Stimulated activated CD4-positive, alpha-beta T cell treated with anti-CD3 and anti-CD28 coated beads, Interleukin-1b, Interleukin-23, amount 100 ng/mL, for 48 hours (primary cell): ENCODE measurements at places on chromosomes 4 and X.

DNA sequence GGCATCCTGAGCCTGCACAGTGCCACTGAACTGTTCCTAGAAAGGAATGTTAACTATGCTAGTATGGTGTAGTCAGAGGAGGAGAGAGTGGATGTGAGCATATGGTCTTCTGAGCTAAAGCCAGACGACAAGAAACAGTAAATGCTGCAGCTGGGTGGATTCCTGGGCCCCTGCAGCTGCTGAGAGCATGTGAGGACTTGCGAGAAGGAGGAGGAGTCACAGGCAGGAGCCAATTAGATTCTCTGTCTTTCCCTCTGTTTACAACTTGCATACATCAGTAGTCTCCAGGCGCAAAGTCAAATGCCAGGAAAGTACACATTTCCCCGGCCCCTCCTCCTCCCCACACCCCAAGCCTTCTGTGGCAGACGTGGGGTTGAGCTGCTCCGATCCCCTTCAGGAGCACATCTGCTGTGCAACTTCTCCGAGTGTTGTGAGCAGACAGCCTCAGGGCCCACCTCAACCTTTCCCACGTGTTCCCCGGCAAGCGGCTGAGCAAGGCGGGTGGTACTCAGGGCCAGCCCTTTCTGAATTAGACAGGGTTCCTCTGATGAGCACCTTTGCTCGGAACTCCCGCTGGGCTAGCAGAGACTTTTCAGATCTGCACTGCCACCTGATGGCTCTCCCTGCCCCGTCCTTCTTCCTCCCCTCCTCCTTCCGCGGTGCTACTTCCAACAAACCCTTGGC, 108.7 kb upstream of the ATP6AP2 start:
- peak; percentile 6 for DNase-seq

DNA sequence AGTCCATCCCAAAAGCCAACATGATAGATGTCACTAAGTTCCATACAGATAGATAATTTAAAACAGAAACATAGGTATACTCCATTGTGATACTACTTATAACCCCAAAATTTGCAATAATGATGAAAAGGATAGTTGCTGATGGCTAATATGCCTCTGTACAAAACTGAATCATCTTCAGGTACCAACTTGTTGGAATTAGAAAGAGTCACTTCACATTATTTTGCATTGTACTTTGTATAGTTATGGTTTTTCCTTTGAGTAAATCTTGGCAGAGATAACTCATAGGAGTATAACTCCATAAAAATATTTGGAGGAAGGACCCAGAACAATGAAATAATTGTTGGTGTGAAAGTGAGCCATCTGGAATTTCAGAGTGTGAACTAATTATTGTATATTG, 17.6 kb downstream of the GIMD1 start:
- DNase-seq = no peak

DNA sequence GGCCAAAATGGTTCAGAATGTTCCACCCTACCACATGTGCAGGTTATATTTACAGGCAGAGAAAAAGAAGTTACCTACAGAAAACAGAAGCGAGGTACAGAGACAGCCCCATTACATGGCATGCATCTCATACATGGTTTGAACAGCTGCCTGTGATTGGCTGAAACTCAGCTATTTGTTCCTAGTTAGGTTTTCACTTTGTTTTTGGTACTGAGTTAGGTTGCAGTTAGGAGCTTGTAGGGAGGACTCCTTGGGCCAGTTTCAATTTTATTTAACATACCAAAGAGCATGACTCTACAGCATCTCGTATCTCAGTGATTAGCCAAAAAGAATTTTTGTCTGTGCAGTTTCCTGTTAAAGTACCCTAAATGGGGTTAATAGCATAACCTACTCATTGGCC, 392.0 kb downstream of the MAPK10 start:
- no peak for DNase-seq

GRCh38 chr4:139015948-139016471, 429 bp downstream of the NOCT start:
- DNase-seq = peak; percentile 49

GRCh38 chrX:136850441-136851175, 29.9 kb downstream of the RBMX start:
- no peak for DNase-seq

DNA sequence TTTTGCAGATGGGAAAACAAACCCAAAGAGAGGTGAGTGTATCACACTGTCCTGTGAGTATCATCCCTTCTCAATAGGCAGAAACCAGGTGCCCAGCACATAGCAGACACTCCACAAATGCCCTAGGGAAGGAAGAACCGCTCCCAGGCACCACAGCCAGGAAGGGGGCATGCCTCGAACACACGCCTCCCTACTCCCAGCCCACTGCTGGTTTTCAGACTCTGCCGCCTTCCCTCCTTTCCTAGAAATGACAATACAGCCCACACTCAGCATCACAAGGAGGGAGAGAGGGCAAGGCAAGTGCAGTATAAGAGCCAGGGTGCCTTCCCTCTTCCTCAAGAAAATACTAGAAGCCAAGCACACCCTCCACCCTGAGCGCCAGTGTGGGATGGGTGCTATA, 16.2 kb downstream of the JAKMIP1 start:
- DNase-seq = no peak

- no peak for DNase-seq
Observed at GRCh38 chrX:32893751-32894150, 317.6 kb downstream of the DMD start.

- peak; percentile 63 for DNase-seq
Observed at GRCh38 chrX:13087322-13088155, 43.1 kb upstream of the FAM9C start.

GRCh38 chr4:113636877-113637276, 124.7 kb downstream of the CAMK2D start:
- DNase-seq = peak; percentile 12

- DNase-seq = no peak
Observed at GRCh38 chr4:67568820-67569219, 10.3 kb downstream of the STAP1 start.

- DNase-seq = no peak
Observed at GRCh38 chr4:139801895-139802294, 136.3 kb downstream of the MGST2 start.

DNA sequence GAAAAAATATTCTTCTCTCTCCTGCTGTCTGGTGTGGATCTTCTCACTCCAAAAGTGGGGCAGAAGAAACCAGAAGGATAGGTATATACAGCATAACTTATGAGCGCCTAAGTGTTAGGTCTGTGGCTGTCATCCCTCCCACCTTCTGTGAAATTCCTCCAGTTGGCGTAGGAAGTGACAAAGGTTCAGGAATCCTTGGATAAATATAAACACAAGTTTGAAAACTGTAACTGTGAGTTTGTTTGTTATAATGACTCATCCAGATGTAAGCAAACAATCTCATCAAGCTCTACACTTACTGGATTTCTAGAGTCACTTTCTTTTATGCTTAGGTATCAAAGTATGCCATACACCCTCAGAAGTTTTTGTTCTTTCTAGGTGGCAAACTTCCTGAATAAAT, 405.2 kb downstream of the FAT4 start:
- no peak for DNase-seq
